ENCODE measurements at places on chromosomes 16 and 17.

- no peaks in the 10 kb centered on the region for H3K36me3 ChIP-seq
- H3K4me1 ChIP-seq = no peaks in the 10 kb centered on the region
- no peak overlapping the region for H3K4me3 ChIP-seq
- no peaks in the 10 kb centered on the region for H3K27me3 ChIP-seq
- H3K27ac ChIP-seq = no peak overlapping the region
Measured at GRCh38 chr16:53022374-53022773, 30.3 kb downstream of the CHD9NB start.

GRCh38 chr16:55384288-55385247 is 60.6 kb downstream of the IRX6 start:
- H3K36me3 ChIP-seq = no peaks in the 10 kb centered on the region
- no peak for DNase-seq
- no peaks in the 10 kb centered on the region for H3K4me1 ChIP-seq
- no peak overlapping the region for H3K27ac ChIP-seq
- no peak overlapping the region for H3K4me3 ChIP-seq

- no peak overlapping the region for H3K4me3 ChIP-seq
- no peaks in the 10 kb centered on the region for H3K36me3 ChIP-seq
- H3K27ac ChIP-seq = no peak overlapping the region
- no peak for DNase-seq
Measured at GRCh38 chr17:50571681-50572080, 11.2 kb downstream of the CACNA1G start.

GRCh38 chr16:12826559-12826958 is 22.9 kb upstream of the CPPED1 start:
- no peaks in the 10 kb centered on the region for H3K27me3 ChIP-seq
- no peak for DNase-seq
- H3K4me1 ChIP-seq = no peaks in the 10 kb centered on the region
- H3K36me3 ChIP-seq = no peaks in the 10 kb centered on the region
- H3K27ac ChIP-seq = no peak overlapping the region
- no peak overlapping the region for H3K4me3 ChIP-seq

DNA sequence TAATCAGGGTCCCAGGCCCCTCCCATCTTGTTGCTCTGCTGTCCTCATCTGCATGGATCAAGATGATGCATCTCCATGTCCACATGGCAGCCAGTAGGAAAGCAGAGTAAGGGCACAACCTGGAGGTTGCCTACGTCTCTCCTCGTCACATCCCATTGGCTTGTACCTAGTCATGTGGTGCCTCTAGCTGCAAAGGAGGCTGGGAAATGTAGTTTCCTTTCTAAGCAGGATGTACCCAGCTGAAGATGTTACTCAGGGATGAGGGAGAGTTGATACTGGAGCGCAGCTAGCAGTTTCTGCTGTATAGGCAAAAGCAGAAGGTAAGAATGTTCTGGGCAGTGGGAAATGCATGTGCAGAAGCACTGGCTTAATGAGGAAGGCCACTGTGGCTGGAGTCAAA is 20.8 kb downstream of the ABCC1 start:
- no peak for DNase-seq
- H3K27me3 ChIP-seq = no peaks in the 10 kb centered on the region
- no peaks in the 10 kb centered on the region for H3K4me1 ChIP-seq

GRCh38 chr17:77235370-77235941 is 94.7 kb downstream of the SEC14L1 start:
- H3K27me3 ChIP-seq = no peaks in the 10 kb centered on the region
- H3K4me3 ChIP-seq = no peak overlapping the region
- H3K4me1 ChIP-seq = no peaks in the 10 kb centered on the region
- H3K36me3 ChIP-seq = no peaks in the 10 kb centered on the region

DNA sequence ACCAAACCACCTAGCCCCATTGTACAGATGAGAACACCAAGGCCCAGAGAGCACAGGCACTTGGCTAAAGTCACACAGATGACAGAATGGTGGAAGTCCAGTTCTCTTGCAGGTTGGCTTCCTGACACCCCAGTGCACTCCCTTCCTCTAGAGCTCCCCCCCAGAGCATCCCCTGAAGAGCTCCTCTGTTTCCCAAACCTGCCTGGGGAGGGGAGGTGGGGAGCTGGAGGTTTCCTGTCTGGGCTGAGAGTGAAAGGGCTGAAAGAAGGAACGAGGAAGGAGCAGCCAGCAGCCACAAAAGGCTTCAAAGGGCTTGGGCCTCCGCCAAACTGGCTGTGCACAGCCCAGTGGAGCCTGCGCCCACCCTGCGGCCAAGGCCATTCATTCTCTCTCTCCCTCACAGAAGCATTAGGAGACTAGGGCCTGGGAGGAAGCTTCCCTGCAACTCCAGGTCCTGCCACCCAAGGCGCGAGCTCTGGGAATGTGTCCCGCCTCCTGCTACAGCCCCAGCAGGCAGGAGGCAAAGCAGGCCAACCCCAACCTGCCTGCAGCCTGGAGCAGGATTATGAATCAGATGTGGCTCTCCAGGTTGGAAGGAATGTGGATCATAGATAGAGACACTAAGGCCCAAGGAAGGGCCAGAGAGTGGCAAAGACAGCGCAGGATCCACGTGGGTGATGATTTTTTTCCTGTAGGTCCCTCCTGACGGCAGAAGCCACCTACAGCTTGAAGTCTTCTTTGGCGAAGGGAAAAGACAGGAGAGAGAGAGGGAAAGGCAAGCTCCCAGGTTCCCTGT is 913 bp downstream of the SLC13A5 start:
- peak overlapping the region; percentile 78 for H3K4me3 ChIP-seq
- no peaks in the 10 kb centered on the region for H3K27me3 ChIP-seq
- H3K4me1 ChIP-seq = peaks cover 37% of the 10 kb centered on the region
- H3K27ac ChIP-seq = peak overlapping the region; percentile 95
- DNase-seq = no peak

- peak overlapping the region; percentile 60 for H3K4me3 ChIP-seq
- peaks cover 29% of the 10 kb centered on the region for H3K4me1 ChIP-seq
- no peaks in the 10 kb centered on the region for H3K27me3 ChIP-seq
- no peaks in the 10 kb centered on the region for H3K36me3 ChIP-seq
- no peak overlapping the region for H3K27ac ChIP-seq
- no peak for DNase-seq
Measured at GRCh38 chr17:68459037-68459639, 1.8 kb upstream of the WIPI1 start.

DNA sequence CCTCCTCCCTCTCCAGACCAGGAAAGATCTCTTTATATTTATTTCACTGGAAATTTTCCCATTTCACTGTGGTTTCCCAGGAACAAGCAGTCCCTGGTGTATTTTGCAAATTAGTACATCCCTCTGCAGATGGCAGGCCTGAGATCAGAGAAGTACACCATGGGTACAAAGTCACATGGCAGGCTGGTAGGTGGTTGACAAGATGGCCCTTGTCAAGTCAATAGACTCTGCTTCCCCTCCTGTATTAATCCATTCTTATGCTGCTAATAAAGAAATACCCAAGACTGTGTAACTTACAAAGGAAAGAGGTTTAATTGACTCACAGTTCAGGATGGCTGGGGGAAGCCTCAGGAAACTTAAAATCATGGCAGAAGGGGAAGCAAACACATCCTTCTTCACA is 51.6 kb upstream of the KSR1 start:
- H3K4me3 ChIP-seq = no peak overlapping the region
- no peak for DNase-seq
- H3K27ac ChIP-seq = no peak overlapping the region
- H3K36me3 ChIP-seq = no peaks in the 10 kb centered on the region
- no peaks in the 10 kb centered on the region for H3K27me3 ChIP-seq

GRCh38 chr16:27366687-27367460 is 35.1 kb upstream of the IL21R start:
- H3K4me1 ChIP-seq = peaks cover 8% of the 10 kb centered on the region
- DNase-seq = no peak
- no peaks in the 10 kb centered on the region for H3K27me3 ChIP-seq
- peaks cover 12% of the 10 kb centered on the region for H3K36me3 ChIP-seq
- H3K4me3 ChIP-seq = no peak overlapping the region

GRCh38 chr16:11252482-11252931 is 3.5 kb downstream of the SOCS1 start:
- no peak overlapping the region for H3K4me3 ChIP-seq
- DNase-seq = no peak
- H3K4me1 ChIP-seq = peaks cover 7% of the 10 kb centered on the region
- no peak overlapping the region for H3K27ac ChIP-seq
- no peaks in the 10 kb centered on the region for H3K36me3 ChIP-seq
- no peaks in the 10 kb centered on the region for H3K27me3 ChIP-seq

DNA sequence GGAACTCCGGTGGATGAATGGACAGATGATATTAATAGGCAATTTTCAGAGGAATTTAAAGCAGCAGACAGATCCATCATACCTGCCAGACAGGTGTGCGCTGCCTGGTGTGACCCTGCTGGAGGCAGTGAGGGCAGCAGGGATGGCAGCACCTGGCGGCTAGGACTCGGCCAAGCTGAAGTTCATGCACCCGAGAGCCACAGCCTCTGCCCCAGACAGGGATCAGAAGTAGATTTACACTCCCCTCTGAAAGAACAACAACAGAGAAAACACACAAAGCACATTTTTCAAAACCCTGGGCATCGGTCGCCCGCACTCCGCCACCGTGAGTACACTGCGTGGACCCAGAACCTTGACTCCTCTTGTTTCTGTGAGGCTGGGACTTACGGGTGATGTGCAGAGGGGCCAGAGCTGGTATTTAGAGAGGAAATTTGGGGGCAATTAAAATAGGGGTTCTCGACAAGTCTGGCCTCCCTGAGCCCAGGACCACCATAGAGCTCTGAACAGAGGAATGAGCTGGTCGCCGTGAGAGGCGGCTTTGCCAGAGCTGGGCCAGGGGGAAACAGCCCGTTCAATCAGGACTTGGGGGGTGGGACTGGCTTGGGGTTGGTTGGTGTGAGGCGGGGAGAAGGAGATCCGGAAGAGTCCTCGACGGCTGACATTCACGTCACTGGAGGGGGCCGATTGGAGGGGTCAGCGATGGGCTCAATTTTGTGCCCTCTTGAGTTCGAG is 101.0 kb downstream of the METRNL start:
- H3K36me3 ChIP-seq = no peaks in the 10 kb centered on the region
- H3K4me3 ChIP-seq = no peak overlapping the region
- no peaks in the 10 kb centered on the region for H3K4me1 ChIP-seq
- H3K27ac ChIP-seq = no peak overlapping the region
- no peaks in the 10 kb centered on the region for H3K27me3 ChIP-seq

GRCh38 chr17:80952291-80952690 is 39.4 kb upstream of the CHMP6 start:
- no peak overlapping the region for H3K4me3 ChIP-seq
- no peaks in the 10 kb centered on the region for H3K4me1 ChIP-seq
- no peaks in the 10 kb centered on the region for H3K27me3 ChIP-seq
- no peaks in the 10 kb centered on the region for H3K36me3 ChIP-seq

- no peaks in the 10 kb centered on the region for H3K4me1 ChIP-seq
- H3K27ac ChIP-seq = no peak overlapping the region
- no peak overlapping the region for H3K4me3 ChIP-seq
- H3K27me3 ChIP-seq = no peaks in the 10 kb centered on the region
Measured at GRCh38 chr16:23826528-23827045, 9.2 kb upstream of the PRKCB start.

DNA sequence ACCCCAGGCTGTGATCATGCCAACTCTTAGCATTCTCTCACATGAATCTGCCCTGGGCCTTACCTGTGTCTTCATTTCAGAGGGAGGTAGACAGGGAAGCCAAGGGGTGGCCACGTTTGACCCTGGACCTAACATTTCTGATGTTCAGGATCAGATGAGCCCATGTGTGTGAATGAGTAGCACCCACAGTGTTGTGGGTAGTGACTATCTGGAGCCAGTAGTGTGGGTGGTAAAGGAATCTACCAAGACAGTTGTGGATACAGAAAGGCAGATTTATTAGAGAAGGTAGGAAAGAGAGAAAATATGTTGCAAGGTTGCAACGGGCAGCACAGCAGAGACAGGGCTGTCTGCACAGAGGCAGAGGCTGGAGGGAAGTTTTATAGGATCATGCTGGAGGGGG is 60.5 kb downstream of the TK2 start:
- peak; percentile 16 for DNase-seq
- H3K36me3 ChIP-seq = no peaks in the 10 kb centered on the region
- no peaks in the 10 kb centered on the region for H3K4me1 ChIP-seq
- H3K27me3 ChIP-seq = no peaks in the 10 kb centered on the region

- H3K4me1 ChIP-seq = no peaks in the 10 kb centered on the region
- H3K27ac ChIP-seq = no peak overlapping the region
- peaks cover 8% of the 10 kb centered on the region for H3K36me3 ChIP-seq
Measured at GRCh38 chr17:60496041-60496440, 30.0 kb downstream of the APPBP2 start.
